ENCODE measurements at places on chromosomes 13 and 19.

- no peak for DNase-seq
Measured at GRCh38 chr19:32891609-32892008, 22.0 kb upstream of the SLC7A9 start.

GRCh38 chr19:11421371-11422098, 2.4 kb upstream of the RGL3 start:
- DNase-seq = no peak

- no peak for DNase-seq
Measured at GRCh38 chr13:45240143-45240542, 39.3 kb upstream of the KCTD4 start.

- no peak for DNase-seq
Measured at GRCh38 chr19:4911314-4911713, 2.0 kb downstream of the UHRF1 start.

- no peak for DNase-seq
Measured at GRCh38 chr13:81874681-81875661, 1534.0 kb upstream of the SPRY2 start.

DNA sequence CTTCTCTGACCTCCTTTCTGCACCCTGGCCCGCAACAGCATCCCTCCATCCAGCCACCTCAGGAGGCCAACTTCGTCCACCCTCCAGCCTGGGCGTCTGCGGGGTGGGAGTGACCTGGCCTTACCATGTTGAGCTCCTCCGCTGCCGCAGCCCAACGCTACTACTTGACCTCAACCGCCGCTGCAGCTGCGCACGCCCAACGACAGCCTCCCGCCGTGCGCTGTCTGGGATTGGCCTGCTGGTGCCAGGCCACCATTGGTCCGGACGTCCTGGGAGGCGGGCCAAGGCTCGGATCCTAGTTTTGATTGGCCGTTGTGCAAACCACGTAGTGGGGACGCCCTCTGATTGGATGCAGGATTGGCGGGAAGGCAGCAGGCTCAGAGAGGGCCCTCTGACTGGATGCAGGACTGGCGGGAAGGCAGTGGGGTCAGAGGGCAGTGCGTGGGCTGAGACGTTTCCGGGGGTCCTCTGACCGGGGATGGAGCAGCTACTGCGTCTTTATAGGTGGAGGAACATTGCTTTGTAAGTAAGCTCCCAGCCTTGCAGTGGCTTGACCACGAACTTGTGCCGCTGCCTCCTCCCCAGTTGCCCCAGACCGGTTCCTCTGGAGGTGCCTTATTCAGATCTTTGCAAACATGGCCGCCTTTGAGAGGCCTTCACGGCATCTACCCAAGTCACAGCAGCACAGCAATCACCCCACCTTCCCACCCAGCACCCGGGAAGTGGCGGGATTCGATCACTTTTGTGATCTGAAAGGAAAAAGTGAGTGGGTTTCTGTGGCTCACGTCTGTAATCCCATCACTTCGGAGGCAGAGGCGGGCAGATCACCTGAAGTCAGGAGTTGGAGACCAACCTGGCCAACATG, at the start of gene TUBA3C:
Gene TUBA3C, minus strand, starts transcription at position 204 of the 865 bp plus-strand sequence. Its CDS starts 77 bp downstream, at position 127.
- DNase-seq = no peak

GRCh38 chr19:18401580-18402112, 4.2 kb upstream of the LRRC25 start:
- no peak for DNase-seq

DNA sequence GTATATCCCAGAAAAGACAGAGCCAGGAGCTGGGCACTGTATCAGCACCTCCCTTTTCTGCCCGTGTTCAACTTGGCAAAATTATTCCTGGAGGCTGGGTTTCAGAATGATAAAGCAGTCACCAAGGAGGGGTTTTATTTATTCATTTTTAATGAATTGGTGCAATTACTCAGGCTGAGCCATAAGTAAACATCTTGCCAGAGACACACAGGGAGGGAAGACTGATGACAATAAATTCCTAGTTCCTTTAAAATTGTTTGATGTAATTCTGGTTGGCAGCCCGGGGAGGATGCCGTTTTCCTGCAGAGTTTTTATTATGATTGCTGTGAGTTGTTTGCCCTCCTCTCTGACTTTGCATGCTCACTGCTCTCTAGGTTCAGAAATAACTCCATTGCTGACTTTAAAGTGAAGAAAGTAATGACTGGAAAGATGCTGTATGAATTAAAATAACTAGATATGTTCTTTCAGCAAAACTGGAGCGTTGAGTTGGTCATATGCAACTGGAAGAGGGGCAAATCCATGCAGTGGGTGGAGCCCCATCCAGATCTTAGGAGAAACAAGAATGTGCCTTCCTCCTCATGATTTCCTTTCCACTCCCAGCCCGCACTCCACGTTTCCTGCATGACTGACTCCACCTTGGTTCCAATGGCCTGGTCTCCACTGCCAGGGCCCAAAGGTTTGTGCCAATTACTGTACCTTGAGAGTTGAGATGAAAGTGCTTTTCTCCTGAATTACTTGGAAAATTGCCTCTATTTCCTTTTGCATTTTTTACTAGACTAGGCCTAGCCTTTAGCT, 182.1 kb downstream of the RFC3 start:
- DNase-seq = no peak

GRCh38 chr13:50812242-50812641, 31.2 kb downstream of the DLEU7 start:
- DNase-seq = no peak

DNA sequence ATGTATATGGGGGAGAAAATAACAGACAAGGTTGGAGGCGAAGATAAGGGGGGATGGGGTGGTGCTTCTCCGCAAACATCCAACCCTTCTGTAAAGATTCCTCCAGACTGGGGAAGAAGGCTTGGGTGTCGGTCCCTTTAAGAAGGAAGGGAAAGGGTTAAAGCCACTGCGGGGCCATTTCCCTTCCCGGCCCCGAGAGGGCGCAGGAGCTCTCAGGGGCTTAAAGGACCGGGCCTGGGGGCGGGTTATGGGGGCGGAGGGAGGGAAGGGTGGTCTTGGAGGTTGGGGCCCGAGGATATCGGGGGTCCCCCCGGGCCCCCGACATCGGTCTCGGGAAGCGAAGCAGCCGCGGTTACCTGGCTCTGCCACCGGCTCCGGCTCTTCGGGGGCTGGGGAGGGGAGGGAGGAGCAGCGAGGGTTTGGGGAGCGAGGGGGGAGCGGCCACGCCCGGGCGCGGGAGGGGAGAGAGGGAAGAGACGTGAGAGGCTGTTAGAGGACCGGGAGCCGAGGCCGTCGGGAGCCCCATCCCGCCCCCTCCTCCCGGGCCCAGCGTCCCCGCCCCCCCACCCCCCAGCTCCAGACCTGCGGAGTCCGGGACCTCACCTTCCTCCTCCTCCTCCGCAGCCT, 2.8 kb downstream of the TNNT1 start:
- no peak for DNase-seq

- no peak for DNase-seq
Measured at GRCh38 chr13:48828962-48829411, 146.7 kb upstream of the FNDC3A start.

- DNase-seq = no peak
Measured at GRCh38 chr13:38702669-38703068, 15.8 kb downstream of the FREM2 start.

GRCh38 chr13:90315061-90315460, 1032.4 kb upstream of the MIR17HG start:
- DNase-seq = no peak

DNA sequence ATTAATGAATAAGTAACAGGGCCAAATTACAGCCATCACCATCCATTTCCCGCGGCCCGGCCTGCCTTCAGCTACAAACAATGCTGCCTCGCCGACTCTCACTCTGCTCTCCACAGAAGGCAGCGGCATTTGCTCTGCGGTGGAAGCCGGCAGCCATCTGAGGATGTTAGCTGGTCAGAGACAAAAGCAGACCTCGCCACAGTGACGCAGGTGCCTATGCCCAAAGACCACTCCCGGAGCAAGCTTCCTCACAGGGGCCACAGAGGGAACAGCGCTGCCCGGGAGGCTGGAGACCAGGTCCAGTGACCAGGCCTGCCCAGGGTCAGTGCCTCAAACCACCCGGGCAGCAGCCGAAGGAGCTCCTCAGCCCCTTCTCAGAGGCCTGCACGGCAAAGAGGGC, 16.4 kb downstream of the PEPD start:
- no peak for DNase-seq

DNA sequence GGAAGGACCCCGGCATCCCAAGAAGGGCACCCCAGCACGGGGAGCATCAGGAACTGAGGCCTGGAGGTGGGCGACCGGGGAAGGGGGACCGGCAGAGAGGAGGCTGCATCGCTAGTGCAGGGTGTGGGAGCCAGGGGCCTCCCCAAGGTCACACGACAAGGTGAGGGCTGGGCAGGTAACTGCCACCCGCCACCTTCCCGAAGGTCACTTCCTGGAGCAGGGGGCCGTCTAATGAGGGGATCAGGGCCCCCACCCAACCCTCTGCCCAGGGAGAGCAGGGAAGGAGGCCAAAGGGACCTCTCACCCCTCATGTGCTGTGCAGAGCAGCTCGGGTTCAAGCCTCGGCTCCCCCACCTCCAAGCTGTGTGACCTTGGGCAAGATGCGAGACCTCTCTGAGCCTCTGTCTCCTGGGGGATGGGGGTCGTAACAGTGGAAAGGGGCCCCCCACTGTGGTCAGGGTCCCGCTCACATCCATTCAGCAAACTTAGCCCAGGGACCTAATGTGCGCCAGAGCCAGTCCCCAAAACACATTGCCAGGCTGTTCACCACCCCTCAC, 6.0 kb downstream of the ZBTB7A start:
- no peak for DNase-seq

DNA sequence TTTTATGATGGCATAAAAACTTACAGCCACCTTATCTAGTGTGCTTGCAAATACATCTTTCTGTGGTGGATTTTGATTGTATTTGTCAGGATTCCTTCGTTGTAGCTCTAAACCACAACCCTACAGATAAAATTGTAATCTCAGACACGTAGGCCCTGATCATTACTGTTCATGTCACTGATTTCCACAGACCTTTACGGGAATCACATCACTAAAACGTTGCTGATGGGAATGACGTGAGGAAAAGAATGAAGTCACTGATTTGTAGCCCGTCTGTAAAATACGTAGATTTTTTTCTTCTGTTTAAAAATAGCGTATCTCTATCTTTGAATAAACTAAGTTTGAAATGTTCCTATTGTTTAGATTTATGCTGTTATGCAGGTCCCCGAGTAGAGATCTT, 399.2 kb downstream of the MYO16 start:
- DNase-seq = no peak

DNA sequence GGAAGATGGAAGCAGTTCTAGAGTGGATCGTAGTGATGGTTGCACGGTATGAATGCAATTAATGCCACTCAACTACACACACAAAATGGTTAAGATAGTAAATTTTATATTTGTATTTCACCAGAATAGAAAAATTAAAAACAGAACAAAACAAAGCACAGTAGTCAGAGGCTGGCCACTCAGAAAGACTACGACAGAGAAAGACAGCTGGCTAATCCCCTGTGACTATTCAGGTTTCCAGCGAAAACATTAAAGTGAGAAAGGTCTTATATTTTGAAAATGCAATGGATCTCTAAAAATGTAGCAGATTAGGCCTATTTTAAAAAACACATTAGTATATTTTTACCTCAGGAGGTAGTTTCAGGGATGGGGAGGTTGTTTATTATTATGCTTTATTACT, 131.3 kb upstream of the POSTN start:
- DNase-seq = no peak

DNA sequence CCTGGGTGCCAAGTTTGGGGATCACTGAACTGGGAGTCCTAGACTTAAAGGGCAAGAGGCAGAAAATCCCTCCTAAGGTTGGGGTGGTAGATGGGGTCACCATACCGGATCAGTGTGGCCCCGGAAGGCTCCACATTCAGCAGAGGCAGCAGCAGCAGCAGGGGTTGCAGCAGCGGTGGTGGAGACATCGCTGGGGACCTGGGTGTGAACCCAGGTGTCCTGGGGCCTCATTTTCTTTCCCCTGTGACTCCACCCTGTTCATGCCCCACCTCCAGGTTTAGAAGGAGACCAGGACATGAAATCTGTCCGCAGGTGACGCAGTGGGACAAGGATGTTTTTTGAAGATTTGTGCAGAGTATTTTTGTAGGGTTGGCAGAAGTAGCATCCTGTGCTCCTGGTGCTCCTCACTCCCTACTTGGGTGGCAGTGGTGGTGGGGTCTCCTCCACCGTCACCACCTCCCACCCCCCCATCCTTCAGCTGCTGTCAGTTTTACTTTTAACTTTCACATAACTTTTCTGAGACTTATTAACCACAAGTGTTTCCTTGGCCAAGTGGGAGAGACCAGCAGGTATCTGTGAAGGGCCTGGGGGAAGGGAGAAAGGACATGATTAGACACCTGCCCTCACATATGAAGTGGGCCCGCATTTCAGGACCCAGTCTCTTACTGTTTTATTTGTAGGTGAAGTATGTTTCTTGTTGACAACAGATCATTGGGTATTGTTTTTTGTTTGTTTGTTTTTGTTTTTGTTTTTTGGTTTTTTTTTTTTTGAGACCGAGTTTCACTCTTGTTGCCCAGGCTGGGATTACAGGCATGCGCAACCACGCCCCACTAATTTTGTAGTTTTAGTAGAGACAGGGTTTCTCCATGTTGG, at the start of gene NAPSA:
Gene NAPSA, minus strand, starts transcription at position 206 of the 873 bp plus-strand sequence. Its CDS starts 18 bp downstream, at position 188.
- DNase-seq = no peak

- no peak for DNase-seq
Measured at GRCh38 chr19:6044056-6044805, 66.1 kb downstream of the RFX2 start.

DNA sequence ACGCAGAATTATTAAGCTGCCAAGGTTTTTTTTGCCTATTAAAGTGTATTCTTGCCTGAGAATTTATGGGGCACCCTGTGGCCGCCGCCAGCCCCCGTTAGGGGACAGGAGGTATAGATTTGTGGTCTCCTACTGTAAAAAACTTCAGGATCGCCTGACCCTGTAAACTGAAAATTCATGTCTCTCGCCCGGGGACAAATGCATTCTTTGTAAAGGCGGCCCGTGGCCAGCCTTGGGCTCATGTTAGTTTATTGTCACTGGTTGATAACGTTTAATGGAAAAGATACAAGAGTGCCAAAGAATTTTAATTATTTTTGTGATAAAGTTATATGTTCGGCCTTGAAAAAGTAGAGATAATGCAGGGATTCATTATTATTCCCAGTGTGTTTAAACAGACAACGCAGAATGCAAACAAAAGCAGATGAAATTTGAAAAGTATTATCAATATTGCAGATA, 141.7 kb downstream of the URI1 start:
- DNase-seq = no peak

GRCh38 chr13:76293751-76294150, 592.5 kb downstream of the KCTD12 start:
- no peak for DNase-seq

DNA sequence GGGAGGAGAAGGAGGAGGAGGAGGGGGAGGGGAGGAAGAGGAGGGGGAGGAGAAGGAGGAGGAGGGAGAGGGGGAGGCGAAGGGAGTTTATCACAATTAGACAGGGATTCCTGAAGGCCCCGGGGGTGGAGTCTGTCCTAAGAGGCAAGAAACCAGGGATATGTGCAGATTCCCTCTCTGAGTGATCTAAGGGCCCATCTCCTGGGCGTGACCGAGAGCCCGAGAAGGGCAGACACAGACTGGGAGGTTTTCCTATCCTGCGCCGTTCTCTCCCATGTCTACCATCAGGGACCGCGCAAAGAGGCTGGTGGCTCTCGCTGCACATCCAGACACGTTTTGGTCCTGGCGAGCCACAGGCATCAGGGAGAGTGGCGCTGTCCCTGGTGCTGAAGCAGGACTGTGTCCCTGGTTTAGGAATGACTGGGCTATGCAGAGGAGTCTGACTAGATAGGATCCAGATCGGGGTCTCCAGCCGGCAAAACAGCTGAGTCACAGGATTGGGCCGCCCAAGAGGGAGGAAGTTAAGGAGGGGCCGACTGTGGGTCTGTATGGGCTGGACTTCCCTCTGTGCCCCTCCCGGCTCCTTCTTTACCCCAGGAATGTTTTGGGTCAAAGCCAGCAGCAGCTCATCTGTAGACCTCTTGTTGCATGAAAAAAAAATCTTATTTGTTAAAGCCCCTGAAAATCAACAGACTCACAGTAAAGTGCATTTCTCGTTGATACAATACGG, 17.9 kb upstream of the ZNF175 start:
- DNase-seq = no peak
